Gastrocnemius medialis (tissue), 4 donors: ENCODE measurements at places on chromosomes 7 and 10. TPM values are rescaled to one million over a fixed set of nuclear protein-coding genes. Genes with fewer than 3 reads are reported as not detected.

DNA sequence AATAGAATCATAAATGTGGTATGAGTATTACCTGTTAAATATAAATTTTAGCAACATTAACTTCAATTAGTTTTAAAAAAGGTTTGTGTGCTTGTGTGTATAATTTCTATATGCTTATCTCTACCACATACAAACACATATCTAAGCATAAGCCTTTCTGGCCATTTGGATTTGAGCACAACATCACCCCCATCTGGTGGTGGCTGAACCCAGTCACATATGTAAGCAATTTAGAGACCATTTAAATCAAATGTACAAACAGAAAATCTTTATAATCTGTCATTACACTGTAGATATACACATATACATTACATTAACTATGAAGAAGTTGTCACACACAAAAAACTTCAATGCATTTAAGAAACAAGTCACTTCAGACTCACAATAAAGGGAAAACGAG lies 31.7 kb downstream of the GPR22 start:
- DNase-seq = no peak

Gene TRIM56
- 5.4 TPM for total RNA-seq

DNA sequence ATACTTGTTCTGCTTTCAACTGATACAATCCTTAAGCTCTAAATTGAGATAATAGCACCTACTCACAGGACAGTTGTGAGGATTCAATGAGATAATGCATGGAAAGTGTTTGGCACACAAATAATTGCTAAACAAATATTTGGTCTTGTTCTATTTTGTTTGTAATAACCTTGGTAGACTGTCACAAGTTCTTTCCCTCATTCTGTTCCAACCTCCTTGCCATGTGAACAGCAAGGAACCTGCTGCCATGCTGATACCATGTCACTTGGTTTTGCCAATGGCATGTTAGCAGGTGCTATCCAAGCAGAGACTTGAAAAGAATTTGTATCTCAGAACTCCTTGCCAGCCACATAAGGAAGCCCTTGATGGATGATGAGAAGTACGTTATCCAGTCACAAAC lies 24.8 kb upstream of the TECTB start:
- DNase-seq = no peak

Gene C10orf53
- not detected for total RNA-seq

DNA sequence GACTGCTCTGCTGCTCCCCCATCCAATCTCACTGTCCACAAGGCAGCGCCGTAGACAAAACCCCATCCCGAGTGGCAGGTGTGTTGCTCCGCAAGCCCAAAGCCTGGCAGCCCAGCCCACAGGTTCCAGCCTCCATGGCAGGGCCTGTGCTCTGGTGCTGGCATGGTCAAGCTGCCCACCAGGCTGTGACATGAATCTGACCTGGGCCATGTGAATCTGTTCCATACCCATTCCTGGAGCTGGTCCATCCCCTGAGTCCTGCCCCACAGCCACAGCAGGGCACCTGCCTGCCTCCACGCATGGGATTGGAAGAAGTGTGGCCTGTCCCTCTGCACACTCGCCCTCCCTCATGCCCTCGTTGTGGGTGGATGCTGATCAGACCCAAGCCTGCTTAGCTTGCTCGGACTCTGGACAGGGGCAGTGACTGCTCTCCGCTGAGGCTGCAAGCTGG lies 128.8 kb downstream of the PTPN20 start:
- DNase-seq = no peak

GRCh38 chr7:16293669-16294425 lies 127.5 kb downstream of the CRPPA start:
- DNase-seq = no peak

Gene NPFFR1
- not detected for total RNA-seq

GRCh38 chr10:126394948-126395347 lies 6.7 kb upstream of the ADAM12 start:
- no peak for DNase-seq

DNA sequence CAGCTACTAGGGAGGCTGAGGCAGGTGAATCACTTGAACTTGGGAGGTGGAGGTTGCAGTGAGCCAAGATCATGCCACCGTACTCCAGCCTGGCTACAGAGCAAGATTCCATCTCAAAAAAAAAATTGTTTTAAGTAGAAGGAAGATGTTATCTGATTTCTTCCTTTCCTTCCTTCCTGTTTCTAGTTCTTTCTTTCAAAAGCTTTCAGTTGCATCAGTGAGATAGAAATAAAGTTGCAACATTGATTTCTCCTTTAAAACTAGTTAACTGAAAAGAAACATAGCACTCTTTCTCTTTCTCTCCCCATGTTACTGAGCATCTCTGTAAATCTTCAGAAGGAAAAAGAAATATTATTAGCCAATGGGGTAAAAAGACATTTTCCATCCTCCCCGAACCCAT lies 37.5 kb downstream of the CNNM1 start:
- no peak for DNase-seq

- no peak for DNase-seq
Measured at GRCh38 chr10:87696922-87697745, 37.5 kb downstream of the PAPSS2 start.

GRCh38 chr7:99485094-99485493 lies 12.4 kb downstream of the ZNF789 start:
- DNase-seq = no peak

Gene ADAM22
- 0.07 TPM for total RNA-seq

Gene CLRN3
- total RNA-seq = not detected

GRCh38 chr7:102934701-102935100 lies 21.9 kb downstream of the LRRC17 start:
- DNase-seq = no peak

DNA sequence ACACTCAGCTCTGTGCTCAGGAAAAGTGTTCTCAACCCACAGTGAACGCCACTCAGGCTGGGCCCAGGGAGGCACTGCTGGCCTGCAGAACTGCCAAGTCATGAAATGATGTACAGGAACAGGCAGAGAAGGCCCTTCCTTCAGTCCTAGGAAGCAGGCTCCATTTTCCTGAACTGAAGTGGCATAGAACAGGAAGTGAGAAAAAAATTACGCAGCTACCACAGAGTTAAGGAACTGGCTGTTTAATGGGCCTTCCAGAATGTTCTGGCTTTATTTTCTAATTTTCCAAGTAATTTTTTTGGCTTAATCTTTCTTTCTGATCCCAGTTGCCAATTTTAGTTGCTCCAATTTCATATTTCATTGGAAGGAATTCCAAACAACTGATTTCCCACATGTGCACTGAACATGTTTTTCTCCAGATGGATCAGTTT lies 39.3 kb downstream of the LRRC18 start:
- DNase-seq = no peak

DNA sequence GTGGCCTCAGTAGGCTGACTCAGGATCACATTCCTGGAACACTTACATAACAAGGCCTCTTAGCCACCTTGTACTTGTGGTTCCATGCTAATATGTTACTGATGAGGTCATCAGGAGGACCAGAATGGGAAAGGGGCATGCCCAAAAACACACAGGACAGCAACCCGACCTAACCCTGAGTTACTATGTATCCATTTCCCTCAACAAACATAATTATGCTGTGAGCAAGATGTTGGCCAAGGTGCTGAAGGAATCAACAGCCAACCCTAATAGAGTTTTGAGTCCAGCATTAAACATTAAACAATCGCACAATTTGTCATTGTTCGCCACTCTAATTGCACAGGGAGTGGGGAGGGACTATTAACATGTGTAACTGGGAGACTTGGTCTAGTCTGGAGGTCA lies 129.4 kb downstream of the PLPP4 start:
- DNase-seq = no peak

GRCh38 chr10:79103585-79103984 lies 34.8 kb downstream of the ZMIZ1 start:
- DNase-seq = no peak

Gene CRTAC1
- 3.9 TPM for total RNA-seq

Gene NEURL1
- 67.6 TPM for total RNA-seq

Gene ATOH7
- not detected for total RNA-seq

Gene TMEM196
- total RNA-seq = not detected

DNA sequence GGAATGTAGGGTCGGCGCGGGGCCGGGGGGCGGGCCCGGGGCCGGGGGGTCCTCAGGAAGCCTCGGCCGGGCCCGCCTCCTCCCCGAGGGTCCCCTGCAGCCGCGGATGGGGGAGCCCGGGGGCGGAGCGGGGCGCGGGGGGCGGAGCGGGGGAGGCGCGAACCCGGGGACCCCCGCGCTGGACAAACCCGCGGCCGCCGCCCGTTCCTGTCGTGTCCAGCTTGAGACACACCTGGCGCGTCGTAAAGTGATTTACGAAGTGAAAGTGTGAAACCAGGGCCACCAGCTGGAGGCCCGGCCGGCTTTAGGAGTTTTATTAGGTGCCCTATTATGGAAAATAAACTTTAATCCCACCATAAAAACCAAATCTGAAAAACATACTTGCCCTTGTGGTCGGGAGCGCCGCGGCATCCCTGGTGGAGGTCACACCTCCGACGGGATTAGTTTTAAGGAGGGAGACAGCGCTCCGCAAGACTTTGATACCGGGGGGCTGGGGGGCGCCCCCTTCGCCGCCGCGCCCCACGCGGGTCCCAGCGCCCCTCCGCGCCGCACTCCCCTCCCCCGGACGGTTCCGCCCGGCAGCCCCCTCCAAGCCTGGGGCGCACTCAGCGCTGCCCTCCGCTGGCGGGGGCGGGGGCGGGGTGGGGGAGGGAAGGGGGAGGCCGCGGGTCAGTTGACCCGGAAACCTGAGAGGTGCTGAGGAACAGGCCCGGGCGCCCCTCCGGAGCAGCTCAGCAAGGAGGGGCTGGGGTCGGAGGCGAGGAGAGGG lies 10.3 kb downstream of the MNX1 start:
- no peak for DNase-seq

GRCh38 chr7:133294234-133294633 lies 41.4 kb downstream of the EXOC4 start:
- no peak for DNase-seq

DNA sequence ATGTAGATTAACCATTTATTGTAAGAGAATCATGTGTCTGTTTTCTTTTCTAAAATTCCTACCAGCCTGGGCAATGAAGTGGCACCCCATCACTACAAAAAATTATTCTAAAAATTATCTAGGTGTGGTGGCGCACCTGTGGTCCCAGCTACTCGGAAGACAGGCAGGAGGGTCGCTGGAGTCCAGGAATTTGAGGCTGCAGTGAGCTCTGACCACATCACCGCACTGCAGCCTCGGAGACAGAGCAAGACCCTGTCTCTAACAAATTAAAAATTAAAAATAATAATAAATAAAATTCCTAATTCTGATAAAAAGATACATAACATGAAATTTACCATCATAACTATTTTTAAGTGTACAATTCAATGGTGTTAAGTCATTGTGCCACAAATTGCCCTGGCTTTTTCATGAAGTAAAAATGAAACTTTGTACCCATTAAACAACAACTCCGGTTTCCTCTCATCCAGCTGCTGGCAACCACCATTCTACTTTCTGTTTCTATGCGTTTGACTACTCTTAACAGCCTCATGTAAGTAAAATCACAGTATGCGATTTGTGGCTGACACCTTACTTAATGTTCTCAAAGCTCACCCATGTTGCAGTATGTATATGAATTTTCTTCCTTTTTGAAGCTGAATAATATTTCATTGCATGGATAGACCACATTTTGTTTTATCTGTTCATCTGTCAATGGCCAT lies 20.6 kb upstream of the USP6NL start:
- no peak for DNase-seq

DNA sequence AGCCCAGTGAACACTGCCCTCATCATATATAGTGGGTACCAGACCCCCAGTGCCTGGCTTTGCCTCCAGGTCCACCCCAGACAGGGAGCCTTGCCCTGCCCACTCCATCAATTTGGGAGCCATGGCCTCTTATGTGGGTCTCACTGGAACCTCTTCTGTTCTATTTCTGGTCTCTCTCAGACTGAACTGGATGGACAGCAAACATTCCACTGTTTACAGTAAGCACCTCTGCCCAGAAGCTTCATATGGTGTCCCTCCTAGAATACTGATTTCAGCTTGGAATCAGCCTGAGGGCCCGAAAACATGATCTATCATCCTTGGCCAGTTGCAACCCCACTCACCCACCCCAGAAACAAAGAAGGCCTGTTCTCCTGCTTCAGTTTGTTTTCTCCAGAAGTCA lies 81.0 kb upstream of the SLF2 start:
- no peak for DNase-seq

- peak; percentile 53 for DNase-seq
Measured at GRCh38 chr7:122886357-122887081, at the start of gene CADPS2. Gene CADPS2 (minus strand): TSS chr7:122886460. CDS start chr7:122886337, 123 bp downstream.

Gene THSD7A
- 0.58 TPM for total RNA-seq

Gene ANKRD61
- not detected for total RNA-seq

Gene HTR7
- 0.85 TPM for total RNA-seq

DNA sequence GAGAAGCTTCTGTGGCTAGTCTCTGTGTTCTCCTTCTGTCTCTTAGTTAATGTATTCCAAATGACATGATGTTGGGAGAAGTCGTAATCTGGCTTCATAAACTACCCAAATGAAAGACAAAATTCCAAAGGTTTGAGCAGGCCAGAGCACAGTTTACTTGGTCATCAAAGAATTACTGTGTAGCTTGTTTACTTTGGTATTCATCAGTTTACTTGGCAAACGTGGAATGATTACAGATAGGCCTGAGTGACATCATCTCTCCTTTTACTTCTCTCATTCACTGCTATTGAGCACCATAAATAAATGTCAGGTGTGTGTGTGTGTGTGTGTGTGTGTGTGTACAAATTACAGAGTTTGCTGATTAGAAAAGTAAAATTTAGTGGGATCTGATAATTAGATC lies 327.3 kb downstream of the PHTF2 start:
- DNase-seq = no peak

GRCh38 chr10:122703483-122704448 lies 4.1 kb upstream of the C10orf120 start:
- peak; percentile 28 for DNase-seq

GRCh38 chr10:78028438-78029268 lies 662 bp downstream of the POLR3A start:
- no peak for DNase-seq

DNA sequence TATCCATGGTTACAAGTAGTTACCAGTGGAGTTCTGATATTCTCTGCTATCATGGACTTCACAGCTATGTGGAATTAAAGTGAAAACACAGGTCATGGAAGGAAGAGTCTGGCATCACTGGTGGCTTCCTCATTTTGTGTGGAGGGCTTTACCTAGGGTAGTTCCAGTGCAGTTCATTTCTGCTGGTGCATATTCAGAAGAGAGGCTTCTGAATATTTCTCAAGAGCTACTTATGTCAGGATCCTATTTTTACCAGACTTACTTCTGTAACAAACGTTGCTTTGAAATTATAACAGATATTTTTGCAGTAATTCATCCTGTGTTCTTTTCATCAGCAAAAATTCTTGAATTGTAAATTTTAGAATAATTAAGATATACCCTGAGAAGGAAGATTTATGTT lies 236.5 kb upstream of the NPSR1 start:
- no peak for DNase-seq

Gene PDZD7
- not detected for total RNA-seq

Gene ZNF488
- total RNA-seq = not detected

Gene ANLN
- total RNA-seq = 0.73 TPM

Gene OR2A1
- total RNA-seq = not detected

- DNase-seq = no peak
Measured at GRCh38 chr10:111082102-111082975, 5.5 kb downstream of the ADRA2A start.

GRCh38 chr7:106257752-106258151 lies 27.0 kb downstream of the NAMPT start:
- no peak for DNase-seq
